ENCODE measurements at places on chromosomes 11 and 22.

- DNase-seq, result no peak
Measured at GRCh38 chr22:27597703-27598444, 203.7 kb downstream of the MN1 start.

GRCh38 chr11:211741-212140 lies 4.2 kb downstream of the RIC8A start:
- no peak for DNase-seq

- DNase-seq, result no peak
Measured at GRCh38 chr11:116454020-116454645, 318.7 kb downstream of the BUD13 start.

GRCh38 chr22:19085233-19085718 lies 36.9 kb downstream of the DGCR2 start:
- DNase-seq, result no peak

DNA sequence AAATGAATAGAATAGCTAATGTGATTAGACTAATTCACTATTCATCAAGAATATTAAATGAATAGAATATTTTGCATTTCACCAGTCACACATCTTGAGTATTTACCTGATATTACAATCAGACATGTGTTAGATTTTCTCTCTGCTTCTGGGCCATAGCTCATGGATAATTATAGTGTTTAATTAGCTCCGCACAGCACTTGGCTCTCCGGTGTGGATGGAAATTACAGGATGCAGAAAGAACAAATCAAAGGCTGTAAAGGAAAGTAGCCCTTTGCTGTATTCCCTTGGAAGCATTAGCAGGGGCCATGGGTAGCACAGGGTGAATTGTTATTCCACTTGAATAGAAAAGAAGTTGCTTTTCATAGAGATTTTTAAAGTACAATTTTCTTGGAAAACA lies 320.3 kb upstream of the SORL1-AS1 start:
- DNase-seq, result no peak

DNA sequence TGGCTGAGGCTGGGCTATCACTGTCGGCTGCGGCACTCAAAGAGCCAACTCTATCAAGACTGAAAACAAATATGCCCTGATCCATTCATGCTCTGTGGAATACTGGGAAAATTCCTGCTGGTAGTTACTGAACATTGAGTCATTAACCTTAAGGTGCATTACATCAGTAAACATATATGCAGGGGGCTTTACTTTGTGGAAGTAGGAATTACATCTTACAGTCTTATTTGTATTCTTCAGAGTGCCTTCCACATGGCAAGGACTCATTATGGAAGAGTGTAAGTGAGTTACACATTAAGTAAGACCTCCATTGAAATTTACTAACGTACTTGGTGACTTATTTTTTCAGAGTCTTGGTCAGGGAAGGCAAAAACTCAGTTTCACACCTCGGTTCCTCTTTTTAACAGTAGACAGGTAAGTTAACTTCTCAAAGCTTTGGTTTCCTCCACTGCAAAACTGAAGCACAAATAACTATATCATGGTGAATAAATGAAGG lies 4.5 kb downstream of the OR5B21 start:
- DNase-seq, result no peak

DNA sequence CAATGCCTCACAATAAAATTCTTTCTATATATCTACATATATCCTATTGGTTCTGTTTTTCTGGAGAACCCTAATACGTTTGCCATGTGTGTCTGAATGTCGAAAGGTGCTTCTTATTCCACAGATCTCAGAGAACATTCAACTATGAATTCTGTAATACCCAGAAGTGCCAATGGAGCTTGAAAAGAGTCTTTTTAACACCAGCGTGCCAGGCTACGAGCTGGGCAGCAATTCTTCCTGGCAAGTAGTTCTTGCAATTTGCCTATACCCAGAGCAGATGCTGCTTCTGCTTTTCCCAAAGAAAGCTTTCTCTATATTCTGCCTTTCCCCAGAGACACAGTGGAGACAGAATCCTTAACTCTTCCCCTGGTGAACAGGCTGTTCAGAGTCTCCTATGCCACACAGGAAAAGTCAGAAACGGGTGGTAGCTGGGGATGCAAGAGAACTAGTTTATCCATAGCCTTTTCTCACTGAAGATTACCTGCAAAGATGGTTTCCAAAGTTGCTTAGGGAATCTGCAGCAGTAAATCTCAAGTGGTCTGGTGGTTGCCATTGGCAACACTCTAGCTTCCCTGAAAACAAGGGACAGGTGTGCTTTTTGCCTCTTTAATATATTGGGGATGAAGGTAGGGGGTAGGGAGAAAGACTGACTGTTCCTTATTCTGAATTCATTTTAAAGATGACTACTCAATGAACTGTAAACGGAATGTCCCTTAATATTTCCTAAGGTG lies 16.8 kb upstream of the PAFAH1B2 start:
- DNase-seq, result no peak

DNA sequence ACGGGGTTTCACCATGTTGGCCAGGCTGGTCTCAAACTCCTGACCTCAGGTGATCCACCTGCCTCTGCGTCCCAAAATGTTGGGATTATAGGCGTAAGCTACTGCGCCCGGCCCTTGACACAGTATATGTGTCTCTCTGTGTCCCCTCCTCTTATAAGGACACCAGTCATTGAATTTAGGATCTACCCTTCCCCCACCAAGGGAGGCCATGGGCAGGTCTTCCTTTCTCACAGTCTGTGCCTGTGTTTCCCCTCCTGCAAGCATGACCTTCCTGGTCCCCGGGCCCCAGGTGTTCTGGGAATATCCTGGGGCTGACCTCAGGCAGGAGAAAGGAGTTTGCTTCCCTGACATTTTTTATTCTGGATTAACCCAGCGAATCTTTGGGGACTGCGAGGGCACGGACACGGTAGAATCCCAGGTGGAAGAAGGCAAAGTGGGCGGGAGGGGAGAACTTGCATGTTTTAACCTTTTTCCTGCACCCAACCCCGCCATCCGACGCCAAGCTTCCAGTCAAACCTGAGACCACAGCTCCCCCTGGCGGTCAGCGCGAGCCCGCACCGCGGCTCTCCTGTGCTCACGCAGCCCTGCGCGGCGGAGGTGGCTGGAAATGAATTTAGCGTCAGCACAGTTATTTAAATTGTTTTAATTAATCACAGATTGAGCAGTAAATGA lies 42.1 kb upstream of the ISX start:
- DNase-seq, result peak; percentile 7

- no peak for DNase-seq
Measured at GRCh38 chr11:64694821-64695365, 28.1 kb downstream of the NRXN2 start.

- no peak for DNase-seq
Measured at GRCh38 chr11:118275176-118275575, 11.1 kb upstream of the MPZL2 start.

DNA sequence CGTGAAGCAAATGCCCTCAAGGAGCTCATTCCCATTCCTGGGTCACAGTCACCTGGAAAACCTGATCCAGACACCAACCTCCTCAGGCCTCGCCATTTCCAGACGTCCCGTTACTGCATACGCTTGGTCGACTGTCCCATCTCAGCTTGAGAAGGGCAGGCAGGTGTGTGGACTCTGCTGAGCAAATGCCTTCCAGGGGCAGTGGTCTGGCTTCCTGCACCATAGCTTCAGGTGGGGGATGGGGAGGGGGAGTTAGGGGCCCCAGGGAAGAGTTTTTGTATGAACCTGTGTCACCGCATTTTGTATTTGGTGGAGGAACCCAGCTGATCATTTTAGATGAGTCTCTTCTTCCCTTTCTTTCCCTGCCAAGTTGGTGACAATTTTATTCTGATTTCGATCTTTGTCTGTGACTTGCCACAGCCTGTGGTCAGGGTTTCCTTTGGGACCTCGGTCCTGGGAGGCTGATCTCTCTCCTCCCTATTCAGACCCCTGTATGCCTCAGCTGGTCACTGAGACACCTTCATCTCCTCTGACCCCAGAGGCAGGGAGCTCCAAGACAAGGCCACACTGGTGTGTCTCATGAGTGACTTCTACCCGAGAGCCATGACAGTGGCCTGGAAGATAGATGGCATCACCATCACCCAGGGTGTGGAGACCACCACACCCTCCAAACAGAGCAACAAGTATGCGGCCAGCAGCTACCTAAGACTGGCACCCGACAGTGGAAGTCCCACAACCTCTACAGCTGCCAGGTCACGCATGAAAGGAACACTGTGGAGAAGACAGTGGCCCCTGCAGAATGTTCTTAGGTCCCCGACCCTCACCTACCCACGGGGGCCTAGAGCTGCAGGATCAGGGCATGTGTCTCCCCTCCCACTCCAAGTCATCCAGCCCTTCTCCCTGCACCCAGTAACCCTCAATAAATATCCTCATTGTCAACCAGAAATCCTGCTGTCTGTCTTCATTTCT lies 22.9 kb downstream of the IGLL5 start:
- no peak for DNase-seq

- no peak for DNase-seq
Measured at GRCh38 chr11:35486934-35487333, 38.5 kb downstream of the PAMR1 start.

DNA sequence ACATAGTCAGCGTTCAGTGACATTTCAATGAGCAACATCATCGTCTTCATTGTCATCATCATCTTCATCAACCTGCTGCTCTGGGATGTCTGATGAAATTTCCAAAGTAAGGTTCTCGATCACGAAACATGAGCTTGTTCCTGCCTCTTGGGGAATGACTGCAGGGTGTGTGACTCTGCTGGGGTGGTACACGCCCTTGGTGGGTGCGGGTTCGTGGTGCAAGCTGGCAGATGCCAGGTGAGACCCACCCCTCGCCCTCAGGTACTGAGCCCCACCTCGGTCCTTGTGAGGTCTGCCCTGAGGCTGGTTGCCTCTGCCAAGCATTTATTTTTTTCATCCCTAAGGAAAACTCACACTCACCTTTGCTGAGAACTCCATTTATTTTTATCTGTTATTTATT lies 1389.2 kb downstream of the TBC1D22A start:
- no peak for DNase-seq

GRCh38 chr22:38793317-38793716 lies 626 bp downstream of the DNAL4 start:
- DNase-seq, result no peak

GRCh38 chr22:25148149-25148691 lies 51.4 kb upstream of the CRYBB3 start:
- DNase-seq, result no peak

- no peak for DNase-seq
Measured at GRCh38 chr11:46285173-46285572, 7.7 kb downstream of the CREB3L1 start.

GRCh38 chr22:24772493-24773220 lies 1.9 kb downstream of the PIWIL3 start:
- no peak for DNase-seq

- no peak for DNase-seq
Measured at GRCh38 chr22:33050614-33051182, 7.5 kb downstream of the SYN3 start.

DNA sequence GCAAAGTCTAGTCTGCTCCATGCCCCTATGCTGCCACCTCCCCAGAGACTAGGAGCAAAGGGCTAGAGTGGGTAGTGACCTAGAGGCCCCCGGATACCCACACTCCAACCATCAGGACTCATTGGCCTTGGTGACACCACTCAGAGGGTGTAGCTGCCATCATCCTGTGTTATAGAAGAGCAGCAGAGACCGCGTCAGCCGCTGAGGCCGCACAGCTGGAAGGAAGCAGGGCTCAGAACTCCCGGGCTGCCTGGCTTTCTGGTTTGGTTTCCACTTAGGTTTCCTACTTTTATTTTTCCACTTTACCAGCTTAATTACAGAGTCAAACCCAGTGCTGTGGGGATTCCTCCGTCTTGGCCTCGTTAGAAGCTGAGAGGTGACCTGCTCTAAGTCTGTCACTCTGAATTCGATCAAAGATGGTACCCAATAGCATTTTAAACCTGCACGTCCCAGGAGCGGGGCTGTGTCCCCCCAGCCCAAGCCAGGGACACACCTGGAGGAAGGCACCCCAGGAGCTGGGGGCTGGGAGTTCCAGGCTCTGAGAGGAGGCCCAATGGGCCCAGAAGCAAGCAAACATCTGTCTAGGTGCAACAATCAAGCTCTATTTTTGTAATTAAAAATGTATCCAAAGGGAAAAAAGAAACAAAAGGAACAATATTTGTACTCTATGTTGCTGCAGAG lies 2.1 kb upstream of the CDKN1C start:
- DNase-seq, result no peak

- DNase-seq, result no peak
Measured at GRCh38 chr11:20912065-20912821, 242.9 kb downstream of the NELL1 start.

DNA sequence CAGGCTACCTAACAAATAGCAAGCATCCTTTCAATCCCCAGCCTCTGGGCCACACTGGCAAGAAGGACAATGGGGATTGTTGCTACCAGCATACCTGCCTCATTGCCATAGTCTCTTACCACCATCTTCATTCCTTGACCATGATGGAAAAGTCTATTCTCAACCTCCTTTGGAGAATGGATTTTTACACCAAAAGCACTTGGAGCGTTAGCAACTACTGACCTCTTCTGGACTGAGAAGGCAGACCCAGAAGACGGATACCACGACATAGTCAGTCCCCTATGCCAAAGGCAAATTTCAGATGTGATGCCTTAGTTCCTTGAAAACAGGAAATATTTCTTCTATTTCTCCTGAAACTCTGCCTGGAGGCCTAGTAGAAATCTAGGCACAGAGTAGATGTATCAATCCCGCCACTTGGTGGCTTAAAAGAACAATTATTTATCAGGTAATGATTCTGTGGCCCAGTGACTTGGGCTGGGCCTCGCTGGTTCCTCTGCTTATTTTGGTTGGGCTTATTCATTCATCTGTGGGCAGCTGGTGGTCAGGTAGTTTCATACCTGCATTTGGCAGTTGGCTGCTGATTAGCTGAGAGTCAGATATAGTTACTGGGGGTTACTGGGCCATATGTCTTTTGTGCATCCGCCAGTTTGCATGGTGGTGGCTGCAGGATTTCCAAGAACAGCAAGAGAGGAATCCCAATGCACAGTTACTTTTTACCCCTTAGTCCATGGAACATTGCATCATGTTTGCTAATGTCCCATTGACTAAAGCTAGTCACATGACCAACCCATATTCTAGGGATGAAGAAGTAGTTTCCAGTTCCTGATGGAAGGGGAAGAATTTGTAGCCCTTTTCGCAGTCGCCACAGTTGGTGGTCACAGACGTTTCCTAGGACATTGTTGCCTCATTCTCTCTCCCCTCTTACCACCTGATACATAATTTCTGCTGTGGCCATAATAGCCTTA lies 75.2 kb downstream of the DHCR7 start:
- DNase-seq, result no peak

GRCh38 chr11:76654298-76654851 lies 16.2 kb downstream of the LRRC32 start:
- DNase-seq, result no peak

- DNase-seq, result no peak
Measured at GRCh38 chr22:22553735-22554586, 5.1 kb downstream of the PRAME start.

GRCh38 chr11:1008001-1008802 lies 28.3 kb downstream of the MUC6 start:
- no peak for DNase-seq

GRCh38 chr11:94802501-94802900 lies 34.3 kb downstream of the AMOTL1 start:
- no peak for DNase-seq

All from activated CD4-positive, CD25-positive, alpha-beta regulatory T cell (primary cell).